ENCODE measurements at places on chromosomes 11 and 22.

- no peak for DNase-seq
These were observed 60.2 kb upstream of the PDE3B start for GRCh38 chr11:14583252-14584034.

DNA sequence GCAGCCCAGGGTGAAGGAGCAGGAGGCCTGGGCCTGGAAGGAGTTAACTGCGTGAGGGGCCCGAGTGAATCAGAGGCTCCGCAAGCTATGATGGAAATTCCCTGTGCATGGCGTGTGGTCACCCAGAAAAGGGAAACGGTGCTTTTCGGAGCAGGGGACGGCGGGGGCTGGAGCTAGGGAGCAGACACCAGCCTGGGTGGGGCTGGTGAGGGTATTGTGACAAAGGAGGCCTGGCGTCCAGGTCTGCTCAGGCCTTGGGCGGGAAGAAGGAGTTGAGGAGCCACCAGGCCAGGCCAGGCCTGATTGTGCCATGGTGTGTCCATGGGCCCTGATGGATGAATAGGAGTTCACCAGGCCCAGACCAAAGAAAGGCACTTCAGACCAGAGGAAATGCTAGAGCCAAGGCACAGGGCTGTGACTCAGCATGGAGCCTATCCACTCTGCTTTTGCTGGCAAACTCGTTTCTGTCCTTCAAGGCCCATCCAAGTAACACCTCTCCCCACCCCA is 12.8 kb upstream of the SPI1 start:
- peak; percentile 28 for DNase-seq

- peak; percentile 67 for DNase-seq
These were observed 671 bp upstream of the PICALM start for GRCh38 chr11:86069408-86070101.

GRCh38 chr11:64441127-64441526 is 82.2 kb downstream of the RPS6KA4 start:
- no peak for DNase-seq

DNA sequence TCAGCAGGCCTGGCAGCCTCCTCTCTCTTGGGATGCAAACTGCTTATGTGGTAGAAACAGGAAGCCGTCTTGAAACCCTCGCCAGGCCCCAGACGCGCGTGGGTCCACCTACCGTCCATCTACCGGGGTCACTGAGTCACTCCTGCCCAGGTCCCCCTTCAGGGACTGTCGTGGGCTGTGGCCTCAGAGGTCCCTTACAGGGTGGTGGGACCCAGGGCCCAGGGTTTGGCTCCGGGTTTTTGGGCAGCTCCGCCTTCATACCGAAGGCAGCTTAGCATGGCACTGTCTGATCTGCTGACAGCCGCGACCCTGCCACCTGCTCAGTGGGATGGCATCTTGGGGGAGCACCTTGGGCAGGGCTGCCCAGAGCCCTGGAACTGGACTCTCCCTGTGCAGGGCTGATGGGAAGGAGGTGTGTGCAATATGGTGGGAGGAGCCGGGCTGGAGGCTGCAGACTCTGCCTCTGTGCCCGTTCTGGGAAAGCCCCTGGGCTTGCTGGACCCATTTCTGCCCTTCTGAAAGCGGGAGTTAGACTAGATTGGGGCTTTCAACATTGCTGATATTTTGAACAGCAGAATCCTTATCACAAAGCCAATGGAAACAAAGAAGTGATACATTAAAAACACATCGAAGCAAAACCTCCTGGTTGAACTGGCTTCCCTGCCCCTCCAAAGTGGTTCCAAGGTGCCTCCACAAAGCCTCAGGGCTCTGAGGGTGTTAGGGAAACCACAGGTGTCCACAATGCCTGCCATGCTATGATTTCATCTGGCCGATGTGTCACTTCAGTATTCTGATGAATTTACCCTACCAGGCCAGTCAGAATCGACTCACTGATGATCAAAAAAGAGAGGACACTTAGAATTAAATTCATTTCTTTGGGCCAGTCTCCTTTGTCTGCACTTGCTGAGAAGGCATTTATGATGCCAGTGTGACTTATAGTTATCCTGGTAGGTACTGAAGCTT is 316.5 kb downstream of the KIRREL3 start:
- no peak for DNase-seq

DNA sequence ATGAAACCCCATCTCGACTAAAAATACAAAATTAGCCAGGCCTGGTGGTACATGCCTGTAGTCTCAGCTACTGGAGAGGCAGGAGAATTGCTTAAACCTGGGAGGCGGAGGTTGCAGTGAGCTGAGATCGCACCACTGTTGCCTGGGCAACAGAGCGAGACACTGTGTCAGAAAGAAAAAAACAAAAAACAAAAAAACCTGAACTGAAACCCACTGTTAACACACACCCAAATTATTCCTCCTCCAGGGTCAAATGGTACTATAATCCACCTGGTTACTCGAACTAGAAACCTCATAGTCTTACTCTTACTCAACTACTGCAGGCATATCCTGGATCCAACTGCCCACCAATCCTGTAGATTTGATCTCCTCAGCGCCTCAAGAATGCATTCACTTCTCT is 35.5 kb downstream of the USP28 start:
- DNase-seq: no peak

GRCh38 chr11:34203377-34203871 is 98.0 kb downstream of the NAT10 start:
- DNase-seq: no peak

- DNase-seq: no peak
These were observed 22.0 kb downstream of the FZD4 start for GRCh38 chr11:86932924-86933875.

DNA sequence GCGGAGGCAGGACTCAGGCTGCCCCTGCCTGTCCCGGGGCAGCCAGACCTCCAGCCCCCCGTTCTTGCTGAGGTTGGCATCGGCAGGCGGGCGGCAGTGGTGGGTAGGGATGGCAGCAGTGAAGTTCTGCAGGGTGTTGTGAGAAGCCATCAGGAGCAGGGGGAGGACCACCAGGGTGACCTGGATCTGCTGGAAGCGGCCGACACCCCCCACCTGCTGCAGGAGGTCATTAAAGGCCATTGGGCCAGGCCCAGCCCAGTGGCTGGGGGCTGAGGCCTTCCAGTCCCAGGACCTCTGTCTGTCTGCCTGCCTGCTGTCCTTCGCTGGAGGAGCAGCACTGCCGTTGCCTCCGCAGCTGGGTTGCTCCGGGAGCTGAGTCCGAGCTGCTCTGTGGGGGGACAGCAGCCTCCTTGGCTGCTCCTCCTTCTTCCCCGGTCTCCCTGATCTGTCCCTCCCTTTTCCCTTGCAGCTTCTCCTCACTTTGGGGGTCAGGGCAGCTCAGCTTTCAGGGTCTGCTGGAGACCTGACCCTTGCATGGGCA is at the start of gene SLC22A6:
TSS of gene SLC22A6 (minus strand) at position 517 of the 541 bp plus-strand sequence. CDS start at position 240, 277 bp downstream.
- DNase-seq: no peak

- DNase-seq: no peak
These were observed 70.2 kb downstream of the OR4C45 start for GRCh38 chr11:50102916-50103315.

GRCh38 chr11:46594374-46594700 is 514 bp upstream of the AMBRA1 start:
- no peak for DNase-seq

DNA sequence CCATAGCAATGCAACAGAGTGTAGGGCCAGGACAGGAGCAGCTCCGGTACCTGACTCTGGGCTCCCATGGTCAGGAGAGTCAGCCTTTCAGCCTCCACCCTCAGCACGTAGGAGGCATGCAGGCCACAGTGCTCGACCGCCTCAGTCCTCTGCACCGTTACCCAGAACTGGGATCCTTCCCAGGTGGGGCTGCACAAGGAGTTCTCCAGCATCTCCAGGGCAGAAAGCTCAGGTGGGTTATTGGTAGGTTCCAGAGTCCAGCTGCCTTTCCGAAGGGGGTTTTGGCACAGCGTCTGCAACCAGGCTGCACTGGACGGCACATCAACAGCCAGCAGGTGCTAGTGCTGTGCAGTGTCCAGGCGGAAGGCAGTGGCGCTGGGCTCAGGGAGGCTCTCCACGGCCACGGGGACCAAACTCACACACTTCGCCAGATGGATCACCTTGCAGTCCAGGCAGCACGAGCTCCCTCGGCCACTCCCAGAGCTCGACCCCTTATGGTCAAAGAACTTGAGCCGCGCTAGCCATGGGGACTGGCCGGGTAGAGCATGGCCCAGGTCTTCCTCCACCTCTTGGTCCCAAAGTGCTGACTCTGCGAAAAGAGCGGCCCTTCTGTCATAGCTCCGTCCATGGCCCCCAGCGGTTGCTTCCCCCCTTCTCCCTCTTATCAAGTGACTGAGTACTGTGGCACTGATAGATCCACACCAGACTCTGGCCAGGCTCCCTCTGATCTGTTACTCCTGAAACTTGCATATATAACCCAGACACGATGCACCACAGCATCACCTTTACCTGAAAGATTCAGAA is 6.9 kb upstream of the PHOX2A start:
- no peak for DNase-seq

DNA sequence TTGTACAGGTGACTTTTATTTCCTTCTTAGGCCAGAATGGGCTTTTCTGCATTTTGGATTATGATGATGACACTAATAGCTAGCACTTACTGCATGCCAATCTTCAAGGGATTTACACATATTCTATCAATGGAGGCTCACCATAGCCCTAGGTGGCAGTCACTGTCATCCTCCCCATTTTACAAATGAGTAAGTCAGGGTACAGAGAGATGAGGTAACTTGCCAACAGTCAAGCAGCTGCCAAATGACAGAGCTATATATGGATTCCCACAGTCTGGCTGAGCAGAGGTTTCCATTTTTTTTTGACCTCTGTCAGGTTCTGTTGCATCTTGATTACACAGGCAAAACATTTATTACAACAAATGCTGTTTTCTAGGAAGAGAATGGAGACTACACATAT is 23.8 kb upstream of the C11orf96 start:
- DNase-seq: no peak

GRCh38 chr22:35034963-35035362 is 31.0 kb upstream of the ISX start:
- DNase-seq: no peak

DNA sequence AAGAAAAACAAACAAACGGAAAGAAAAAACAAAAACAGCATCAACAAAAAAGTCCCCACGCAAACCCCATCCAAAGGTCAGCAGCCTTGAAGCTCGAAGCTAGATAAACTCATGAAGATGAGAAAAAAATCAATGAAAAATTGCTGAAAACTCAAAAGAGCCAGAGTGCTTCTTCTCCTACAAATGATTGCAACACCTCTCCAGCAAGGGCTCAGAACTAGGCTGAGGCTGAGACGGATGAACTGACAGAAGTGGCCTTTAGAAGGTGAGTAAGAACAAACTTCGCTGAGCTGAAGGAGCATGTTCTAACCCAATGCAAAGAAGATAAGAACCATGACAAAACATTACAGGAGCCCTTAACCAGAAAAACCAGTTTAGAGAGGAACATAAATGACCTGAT is 18.4 kb upstream of the FTH1 start:
- DNase-seq: no peak

DNA sequence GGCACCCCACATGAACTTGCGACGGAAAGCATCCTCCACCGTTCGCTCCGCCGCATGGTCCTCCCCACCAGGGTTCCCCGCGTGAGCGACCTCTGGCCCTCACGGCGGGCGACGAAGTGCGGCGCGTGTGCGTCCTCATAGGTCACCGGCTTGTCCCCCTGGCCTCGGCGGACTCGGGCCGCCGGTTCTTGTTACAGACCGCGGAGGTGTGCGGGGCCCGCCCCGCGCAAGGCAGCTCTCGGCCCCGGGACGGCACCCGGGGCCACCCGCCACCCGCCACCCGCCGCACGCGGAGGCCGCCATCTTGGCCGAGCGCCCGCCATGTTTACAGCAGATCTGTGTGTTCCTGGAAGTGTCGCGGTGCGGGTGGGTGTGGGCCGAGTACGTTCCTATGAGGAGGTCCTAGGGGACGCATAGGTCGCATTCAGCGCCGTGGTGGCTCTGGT is 3.5 kb upstream of the IFITM2 start:
- DNase-seq: no peak

GRCh38 chr11:36062796-36063365 is 119.0 kb downstream of the LDLRAD3 start:
- DNase-seq: no peak

DNA sequence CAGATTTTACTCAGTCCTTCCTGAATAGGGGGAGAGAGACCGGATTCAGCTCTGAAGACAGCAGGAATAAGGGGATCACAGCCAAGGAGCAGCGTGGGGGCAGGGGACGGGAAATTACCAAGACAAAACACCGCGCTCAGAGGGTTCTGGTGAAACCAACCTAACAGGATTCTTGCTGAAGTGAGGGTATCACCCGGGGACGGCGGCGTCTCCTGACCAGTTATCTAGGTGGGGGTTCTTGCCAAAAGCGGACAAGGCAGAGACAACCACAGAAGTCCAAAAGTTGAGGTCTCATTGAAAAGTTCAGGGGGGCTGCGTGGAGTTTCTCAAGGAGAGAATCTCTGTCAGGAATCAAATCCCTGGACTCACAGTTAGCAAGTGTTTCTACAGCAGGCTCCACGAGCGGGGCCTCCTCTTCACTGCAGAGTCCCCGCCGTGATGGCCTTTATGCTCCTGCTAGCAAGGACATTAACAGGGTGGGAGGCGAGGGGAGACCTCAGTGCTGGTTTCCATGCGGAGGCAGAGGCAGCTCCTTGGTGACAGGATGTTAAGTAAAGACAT is 291.0 kb downstream of the BRD1 start:
- DNase-seq: no peak

DNA sequence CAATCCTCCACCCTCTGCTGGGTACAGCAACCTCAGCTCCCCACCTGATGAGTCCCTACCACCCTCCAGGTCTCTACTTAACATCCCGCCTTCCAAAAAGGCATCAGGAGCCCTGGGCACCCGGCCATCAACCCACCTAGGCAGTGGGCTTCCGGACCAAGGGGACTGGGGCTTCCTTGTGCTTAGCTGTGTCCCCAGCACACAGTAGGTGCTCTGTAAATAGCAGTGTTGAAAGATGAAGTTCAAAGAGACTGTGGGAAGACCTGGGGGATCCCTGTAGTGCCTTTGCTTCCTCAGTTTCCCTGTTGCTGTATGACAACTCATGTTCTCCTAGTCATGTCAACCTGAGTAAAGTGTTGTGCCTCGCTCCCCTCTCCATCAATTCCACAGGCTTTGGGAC is 21.0 kb downstream of the VWCE start:
- no peak for DNase-seq

DNA sequence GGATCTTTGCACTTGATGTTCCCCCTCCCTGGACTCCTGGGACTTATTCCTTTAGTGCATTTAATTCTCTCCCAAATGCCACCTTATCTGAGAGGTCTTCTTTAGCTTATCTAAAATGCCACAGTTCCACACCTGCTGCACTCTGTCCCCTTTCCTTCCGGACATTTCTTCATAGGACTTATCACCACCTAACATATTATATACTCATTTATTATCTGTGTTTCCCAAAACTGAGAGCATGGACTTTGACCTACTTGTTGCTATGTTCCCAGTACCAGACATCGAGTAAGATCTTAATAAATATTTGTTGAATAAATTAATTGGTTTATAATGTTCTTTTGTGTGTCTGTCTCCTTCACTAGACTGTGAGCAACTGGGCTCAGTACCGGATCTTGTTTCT is 585.3 kb downstream of the INSC start:
- no peak for DNase-seq

DNA sequence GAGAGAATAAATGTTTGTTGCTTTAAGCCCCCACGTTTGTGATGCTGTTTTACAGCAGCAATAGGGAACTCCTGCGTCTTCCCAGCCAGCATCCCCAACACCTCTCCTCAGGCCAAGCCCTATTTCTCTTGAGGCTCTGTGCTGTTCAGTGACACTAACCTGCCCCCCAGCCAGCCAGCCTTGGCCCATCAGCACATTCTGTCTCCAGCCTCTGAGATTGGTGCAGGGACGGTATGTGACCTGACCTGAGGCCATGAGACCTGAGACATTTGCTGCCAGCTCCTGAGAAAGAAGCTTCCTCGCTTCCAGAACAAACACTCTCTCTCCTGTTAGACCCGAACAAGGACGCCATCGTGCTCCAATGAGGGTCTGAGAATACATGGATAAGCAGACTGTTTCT is 38.5 kb upstream of the SLC35C1 start:
- DNase-seq: no peak

All from CD4-positive, alpha-beta T cell treated with Interferon alpha-2 for 1 hour (primary cell).